ENCODE measurements at places on chromosomes 11 and 22. TPM values are rescaled to one million over a fixed set of nuclear protein-coding genes. Genes with fewer than 3 reads are reported as not detected.

The PRODH gene
- total RNA-seq: 2.5 TPM

The OR52N4 gene
- total RNA-seq: not detected

- no peaks in the 10 kb centered on the region for H3K36me3 ChIP-seq
- peak overlapping the region; percentile 100 for H3K27ac ChIP-seq
- H3K4me1 ChIP-seq: peaks cover 62% of the 10 kb centered on the region
- H3K4me3 ChIP-seq: peak overlapping the region; percentile 61
- no peaks in the 10 kb centered on the region for H3K27me3 ChIP-seq
- DNase-seq: peak; percentile 72
Measured at GRCh38 chr22:46044621-46045458, 67.9 kb upstream of the WNT7B start.

DNA sequence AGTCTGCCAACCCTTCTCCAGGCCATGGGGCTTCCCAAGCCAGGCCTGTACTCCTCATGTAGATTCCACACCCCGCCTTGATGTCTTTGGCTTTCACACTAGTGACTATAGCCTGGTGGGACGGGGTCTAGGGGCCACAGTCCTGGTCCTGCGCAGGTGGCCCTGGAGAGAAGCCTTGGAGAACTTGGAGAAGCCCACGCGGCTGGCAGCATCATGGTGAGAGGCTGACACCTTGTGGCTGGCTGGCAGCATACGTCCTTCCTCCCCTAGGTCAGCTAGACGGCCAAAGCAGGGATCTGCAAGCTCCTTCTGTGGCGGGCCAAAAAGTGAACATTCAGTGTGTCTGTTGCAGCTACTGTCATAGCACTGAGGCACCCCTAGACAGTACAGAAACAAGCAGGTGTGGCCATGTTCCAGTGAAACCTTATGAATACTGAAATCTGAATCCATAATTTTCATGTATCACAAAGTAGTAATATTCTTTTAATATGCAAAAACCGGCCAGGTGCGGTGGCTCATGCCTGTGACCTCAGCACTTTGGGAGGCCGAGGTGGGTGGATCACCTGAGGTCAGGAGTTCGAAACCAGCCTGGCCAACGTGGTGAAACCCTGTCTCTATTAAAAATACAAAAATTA is 42.0 kb downstream of the FAM83F start:
- no peaks in the 10 kb centered on the region for H3K4me1 ChIP-seq
- H3K36me3 ChIP-seq: no peaks in the 10 kb centered on the region
- no peak overlapping the region for H3K4me3 ChIP-seq
- peak; percentile 77 for DNase-seq
- H3K27me3 ChIP-seq: peaks cover 10% of the 10 kb centered on the region

DNA sequence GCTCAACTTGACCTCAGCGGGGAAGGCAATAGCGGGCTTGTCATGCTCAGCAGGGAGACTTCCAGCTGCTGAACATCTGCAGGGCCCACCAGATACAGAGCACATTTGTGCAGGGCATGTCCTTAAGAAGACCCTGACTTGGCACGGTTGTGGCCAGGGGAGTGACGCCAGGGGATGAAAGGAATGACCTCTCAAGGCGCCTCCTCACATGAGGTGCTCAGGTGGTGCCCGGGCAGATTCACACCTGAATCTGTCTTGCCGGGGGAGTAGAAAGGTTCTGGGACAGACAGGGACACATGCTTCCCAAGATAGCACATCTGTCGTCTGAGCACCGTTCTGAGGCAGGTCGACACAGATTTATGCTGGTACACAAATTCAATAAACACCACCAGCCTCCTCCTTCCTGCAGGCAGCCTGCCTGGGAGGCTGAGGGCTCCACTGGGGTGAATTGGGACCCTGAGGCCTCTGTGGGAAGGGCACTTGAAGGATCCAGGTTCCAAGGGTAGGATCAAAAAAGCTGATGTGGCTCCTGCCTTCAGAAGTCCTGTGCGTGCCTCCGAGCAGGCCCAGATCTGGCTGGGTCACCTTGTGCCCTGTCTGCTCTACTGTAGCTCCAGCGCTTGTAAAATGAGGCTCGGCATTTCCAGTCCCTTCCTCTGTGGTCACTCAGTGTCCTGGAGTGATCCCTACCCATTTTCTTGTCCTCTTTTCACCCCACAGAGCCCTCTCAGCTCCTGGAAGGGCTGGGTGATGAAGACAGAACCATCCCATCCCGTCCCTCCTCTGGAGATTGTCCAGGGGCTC is 49.6 kb upstream of the NECTIN1 start:
- H3K36me3 ChIP-seq: no peaks in the 10 kb centered on the region
- no peaks in the 10 kb centered on the region for H3K27me3 ChIP-seq
- no peak for DNase-seq
- no peak overlapping the region for H3K27ac ChIP-seq

Measured in sigmoid colon (tissue), 7 donors.